Dermis microvascular lymphatic vessel endothelial cell (primary cell): ENCODE measurements at places on chromosomes 3 and 15.
A peak's percentile ranks its signal among the peaks of the same experiment; 100 is the strongest.

GRCh38 chr15:40639677-40640076, 45.6 kb downstream of the KNL1 start:
- no peak for DNase-seq

DNA sequence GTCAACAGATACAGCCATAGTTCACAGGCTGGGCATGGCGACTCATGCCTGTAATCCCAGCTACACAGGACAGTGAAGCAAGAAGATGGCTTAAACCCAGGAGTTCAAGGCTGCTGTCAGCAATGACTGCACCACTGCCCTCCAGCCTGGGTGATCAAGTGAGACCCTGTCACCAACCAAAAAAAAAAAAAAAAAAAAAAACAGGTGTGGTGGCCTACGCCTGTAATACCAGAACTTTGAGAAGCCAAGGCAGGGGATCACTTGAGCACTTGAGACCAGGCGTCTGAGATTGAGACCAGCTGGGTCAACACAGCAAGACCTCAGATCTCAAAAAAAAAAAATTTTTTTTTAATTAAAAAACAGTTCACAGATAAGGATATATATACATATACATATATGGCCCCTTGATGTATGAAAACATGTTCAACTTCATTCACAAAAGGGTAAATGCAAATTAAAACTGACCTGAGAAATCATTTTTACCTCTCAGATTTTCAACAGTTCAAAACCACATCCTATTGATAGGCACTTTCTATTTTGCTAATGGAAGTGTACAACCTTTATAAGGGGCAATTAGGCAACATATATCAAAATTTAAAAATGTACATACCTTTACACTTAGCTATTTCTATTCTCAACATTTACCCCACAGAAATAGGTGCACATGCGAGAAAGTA, 51.1 kb downstream of the OSBPL10 start:
- DNase-seq, result no peak

- DNase-seq, result no peak
These were observed 315.0 kb upstream of the NR2E3 start for GRCh38 chr15:71495398-71495780.

DNA sequence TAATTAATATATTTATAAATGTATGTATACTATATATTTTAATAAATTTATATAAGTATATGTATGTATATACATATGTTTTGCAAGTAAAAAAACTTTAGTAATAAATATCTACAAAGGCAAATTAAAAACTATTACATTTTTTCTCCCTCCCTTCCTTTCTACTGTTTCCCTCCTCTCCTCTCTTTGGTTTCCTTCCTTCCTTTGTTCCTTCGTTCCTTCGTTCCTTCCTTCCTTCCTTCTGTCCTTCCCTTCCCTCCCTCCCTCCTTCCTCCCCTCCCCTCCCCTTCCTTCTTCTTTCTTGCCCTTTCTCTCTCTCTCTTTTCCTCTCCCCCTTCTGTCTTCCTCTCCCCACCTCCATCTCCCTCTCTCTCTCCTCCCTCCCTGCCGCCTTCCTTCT, 423.6 kb downstream of the LPP start:
- no peak for DNase-seq

DNA sequence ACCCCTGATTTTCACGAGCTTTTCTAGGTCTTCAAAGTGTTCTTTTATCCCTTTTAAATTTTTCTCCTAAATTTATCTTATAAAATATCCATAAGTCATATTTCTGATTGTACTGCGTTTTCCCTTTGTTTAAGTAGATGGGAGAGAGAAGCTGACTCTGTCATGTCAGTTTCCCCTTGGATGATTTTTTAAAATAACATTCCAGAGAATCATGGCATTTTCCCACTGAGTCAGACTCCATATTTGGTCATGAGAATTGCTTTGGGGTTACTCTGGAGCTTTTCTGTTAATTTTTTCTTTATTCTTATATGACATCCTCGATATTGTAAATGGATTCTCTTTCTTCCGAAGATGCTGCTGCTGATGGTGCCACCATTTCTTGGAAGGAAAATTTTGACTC, 28.6 kb upstream of the UMPS start:
- peak; percentile 26 for DNase-seq

DNA sequence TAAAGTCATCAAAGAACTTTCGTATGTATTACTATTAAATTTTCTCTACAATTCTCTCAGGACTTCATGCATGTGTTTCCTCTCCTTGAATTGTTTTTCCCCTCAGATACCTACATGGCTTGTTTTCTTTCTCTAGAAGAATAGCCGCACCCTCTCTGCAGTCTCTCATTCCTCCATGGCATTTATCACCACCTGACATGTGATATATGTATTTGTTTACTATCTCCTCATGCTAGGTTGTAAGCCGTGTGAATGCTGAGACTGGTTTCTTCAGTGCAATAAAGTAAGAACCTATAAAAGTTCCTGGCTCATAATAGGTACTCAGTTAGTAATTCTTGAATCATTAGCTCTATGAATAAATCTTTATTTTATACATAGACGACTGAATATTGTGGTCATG, 149.2 kb downstream of the CNTN4 start:
- DNase-seq, result no peak

- no peak for DNase-seq
These were observed 181.8 kb downstream of the PDCD6IP start for GRCh38 chr3:33980252-33980651.

- no peak for DNase-seq
These were observed 39.8 kb upstream of the CRTC3 start for GRCh38 chr15:90489944-90490343.

GRCh38 chr3:59831394-59831793, 781.6 kb upstream of the CFAP20DC start:
- no peak for DNase-seq

GRCh38 chr3:46008058-46008457, 12.4 kb upstream of the FYCO1 start:
- no peak for DNase-seq

- DNase-seq, result no peak
These were observed 16.8 kb upstream of the APEH start for GRCh38 chr3:49657208-49657915.
